ENCODE measurements at places on chromosomes 3 and 15.
A peak's percentile ranks its signal among the peaks of the same experiment; 100 is the strongest.

GRCh38 chr3:30289766-30290165 is 316.6 kb upstream of the TGFBR2 start:
- no peak for DNase-seq

DNA sequence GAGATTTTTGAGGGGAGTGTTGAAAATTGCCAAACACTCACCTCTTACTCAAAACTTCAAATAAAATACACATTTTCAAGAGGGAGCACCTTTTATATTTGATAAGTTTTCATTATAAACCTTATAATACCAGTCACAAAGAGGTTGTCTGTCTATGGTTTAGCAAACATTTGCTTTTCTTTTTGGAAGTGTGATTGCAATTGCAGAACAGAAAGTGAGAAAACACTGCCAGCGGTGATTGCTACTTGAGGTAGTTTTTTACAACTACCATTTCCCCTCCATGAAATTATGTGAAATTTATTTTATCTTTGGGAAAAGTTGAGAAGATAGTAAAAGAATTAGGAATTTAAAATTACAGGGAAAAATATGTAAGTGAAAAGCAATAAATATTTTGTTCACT is 20.1 kb downstream of the DIPK2A start:
- no peak for DNase-seq

- no peak for DNase-seq
Measured at GRCh38 chr3:70558956-70559355, 246.5 kb upstream of the MDFIC2 start.

DNA sequence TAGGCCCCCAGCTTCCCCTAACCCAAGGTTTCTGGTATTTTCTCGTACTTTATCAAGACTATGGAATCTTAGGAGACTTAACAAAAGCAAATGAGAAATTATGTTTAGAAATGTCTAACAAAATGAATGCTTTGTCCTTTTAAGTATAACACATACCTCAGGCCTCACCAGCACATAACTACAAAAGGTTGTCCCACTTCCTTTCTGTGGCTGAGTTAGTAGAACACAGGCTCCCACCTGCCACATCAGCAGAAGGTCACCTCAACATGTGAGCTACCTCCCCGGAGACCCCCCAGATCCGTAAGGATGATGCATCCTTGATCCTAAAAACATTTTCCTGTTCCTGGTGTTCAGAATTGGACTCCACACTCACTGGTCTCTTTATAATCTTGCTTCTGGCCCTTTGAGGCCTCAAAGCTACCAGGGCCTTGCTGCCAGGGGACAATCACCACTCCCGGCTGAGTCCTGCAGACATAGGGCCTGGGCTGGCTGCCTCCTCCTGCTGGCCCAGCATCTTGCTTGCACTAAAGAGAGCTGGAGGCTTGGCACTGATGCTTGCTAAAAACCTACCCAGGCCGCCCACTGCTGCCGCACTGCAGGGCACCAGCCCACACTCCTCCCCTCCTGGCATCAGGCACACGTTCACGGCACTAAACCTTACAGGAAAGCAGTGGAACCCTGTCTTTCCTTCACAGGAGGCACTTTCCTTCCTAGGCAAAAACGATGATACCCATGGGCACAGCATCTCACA is 2.9 kb downstream of the CCRL2 start:
- no peak for DNase-seq

GRCh38 chr3:19103510-19103909 is 44.8 kb upstream of the KCNH8 start:
- DNase-seq: no peak

- no peak for DNase-seq
Measured at GRCh38 chr3:18641916-18642315, 216.8 kb upstream of the SATB1 start.

DNA sequence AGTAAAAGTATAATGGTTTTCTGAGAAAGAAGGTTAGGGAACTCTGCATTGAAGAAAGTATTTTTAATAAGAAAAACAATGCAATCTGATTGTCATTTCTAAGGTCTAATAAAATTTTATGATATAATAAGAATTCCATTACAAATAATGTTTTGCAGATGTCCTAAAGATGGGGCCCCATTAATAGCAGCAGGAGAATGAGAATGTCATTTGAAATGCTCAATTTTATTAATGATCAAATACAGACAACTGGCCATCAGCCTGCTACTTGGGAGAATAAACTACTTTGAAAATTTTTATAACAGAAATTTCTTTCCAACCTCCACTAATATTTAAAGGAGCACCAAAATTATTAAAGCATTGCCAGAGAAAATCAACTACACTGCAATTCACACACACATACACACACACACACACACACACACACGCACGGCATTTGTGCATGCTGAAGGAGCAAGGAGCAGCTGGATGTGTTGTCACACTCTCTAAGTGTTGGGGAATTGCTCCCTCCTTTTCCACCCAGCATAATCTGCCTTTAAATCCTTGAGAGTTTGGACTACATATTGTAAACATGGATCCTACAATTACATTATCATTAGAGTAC is 109.5 kb downstream of the THRB start:
- DNase-seq: no peak

DNA sequence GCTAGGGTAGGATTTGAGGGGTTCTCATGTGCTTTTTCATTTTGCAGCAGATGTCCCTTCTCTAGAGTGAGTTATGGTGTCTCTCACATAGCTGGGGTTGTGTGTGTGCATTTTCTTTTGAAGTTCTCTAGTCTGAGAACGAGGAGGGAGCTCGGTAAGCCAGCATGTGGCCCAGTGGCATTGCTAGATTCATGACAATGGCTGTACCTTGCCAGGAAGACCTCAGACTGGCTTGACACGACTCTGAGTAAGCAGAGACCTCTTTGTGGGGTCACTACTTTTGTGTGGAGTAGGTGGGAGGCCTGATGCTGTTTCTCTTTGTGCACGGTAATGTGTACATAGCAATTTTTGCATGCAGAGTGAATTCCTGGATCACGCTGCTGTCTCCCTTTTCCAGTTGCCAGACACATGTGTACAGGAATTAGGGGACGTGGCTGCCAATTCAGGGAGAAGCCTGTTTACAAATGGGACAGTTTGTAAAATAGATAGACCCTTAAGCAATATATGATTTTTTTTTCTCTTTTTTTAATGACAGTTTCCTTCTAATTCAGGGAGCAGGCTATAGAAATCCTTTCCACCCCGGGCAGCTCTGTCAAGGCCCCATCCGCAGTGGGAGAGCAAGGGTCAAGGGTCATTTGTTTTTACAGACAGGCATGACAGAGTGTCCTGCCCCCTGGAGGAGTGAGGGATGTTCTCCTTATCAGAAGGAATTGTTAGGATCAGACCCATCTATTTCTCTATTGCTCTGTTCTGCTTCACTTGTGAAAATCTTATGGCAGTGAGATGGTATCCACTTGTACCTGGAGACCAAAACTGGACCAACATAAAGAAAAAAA is 4.6 kb downstream of the CACNA1D start:
- DNase-seq: no peak

DNA sequence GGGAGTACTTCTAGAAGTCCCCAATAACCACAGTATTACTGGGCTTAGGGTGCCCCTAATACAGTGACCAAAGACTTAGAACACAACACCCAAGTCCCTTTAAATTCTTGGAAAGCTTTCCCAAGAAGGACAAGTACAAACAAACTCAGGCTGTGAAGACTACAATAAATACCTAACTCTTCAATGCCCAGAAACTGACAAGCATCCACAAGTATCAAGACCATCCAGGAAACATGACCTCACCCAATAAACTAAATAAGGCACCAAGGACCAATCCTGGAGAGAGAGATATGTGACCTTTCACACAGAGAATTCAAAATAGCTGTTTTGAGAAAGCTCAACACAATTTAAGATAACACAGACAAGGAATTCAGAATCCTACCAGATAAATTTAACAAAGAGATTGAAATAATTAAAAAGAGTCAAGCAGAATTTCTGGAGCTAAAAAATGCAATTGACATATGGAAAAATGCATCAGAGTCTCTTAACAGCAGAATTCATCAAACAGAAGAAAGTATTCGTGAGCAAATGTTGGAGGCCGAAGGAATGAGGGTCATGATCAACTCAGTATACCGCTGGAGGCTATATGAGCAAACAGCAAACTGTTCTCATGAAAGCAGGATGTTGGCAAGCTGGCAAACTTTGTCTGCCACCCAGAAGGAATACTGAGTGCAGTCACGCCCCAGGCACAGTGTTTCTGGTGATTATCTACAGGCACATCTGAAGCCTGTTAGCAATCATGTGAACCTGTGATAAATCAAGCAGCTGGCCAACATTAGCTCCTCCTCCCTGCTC is 87.0 kb upstream of the NECTIN3 start:
- DNase-seq: no peak

DNA sequence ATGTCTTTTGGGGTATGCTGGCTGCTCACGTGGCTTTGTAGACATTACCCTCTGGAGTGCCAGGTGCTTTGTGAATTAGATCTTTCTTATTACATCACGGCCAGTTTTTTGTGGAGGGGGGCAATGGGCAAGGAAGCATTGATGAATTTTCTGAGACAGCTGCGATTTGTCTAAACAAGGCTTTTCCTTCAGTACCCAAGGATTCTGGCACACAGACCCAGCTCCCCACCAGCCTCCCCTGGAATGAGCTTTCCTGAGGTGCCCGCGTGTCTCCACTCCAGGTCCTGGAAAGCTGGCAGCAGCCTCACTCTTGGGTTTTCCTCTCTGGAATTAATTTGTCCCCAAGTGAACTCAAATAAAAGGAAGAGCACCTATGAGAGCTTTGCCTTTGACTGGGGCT is 157.6 kb upstream of the CTDSPL start:
- no peak for DNase-seq

DNA sequence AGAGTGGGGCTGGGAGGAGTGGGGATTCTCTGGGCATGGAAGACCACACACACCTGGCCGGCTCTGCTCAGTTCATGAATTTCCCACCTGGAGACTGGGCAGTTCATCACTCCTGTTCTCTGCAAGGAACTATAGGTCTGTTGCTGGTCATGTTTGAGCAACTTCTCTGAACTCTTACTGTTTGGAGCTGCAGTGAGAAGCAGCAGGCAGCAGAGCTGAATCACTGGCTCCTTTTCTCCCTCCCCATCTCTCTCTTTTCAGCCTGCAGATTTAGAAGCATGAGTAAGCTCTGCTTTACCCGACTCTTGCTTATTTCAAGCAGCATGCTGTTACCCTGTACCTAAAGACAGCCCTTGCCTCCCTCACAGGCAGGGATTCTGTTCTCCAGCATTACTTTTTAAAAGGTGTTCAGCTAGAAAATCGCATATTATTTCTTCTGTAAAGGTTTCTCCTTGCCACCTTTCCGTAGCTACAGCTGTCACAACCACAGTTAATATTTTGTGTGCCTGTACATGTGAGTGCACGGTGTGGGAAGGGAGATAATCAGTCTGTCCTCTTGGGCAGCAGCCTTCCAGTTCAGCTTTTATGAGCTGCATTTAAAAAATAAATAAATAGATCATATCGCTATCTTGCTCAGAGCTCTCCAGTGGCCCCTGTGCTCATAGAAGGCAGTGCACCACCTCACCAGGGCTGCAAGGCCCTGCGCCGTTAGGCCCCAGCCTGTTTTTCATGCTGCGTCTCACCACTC is 131.6 kb downstream of the CHCHD6 start:
- DNase-seq: peak; percentile 70

DNA sequence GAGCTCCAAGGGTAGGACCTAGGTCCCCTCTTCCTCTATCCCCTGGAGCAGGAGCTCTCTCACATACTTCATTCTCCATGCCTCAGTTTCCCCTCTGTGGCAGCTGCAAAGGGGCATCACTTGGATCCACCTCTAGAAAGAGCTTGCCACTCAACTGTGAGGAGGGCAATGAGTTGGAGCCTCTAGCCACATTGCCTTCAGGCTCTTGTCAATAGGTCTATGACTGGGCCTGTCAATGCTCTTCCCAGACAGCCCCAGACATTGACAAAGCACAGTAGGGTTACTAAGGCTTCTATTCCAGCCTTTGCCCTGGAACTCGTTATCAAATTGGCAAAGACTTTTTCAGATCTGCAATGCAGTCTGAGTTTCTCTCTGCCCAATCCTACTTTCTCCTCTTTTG is 4.4 kb upstream of the VIPR1 start:
- no peak for DNase-seq

- DNase-seq: no peak
Measured at GRCh38 chr3:17151598-17152373, 267.0 kb downstream of the PLCL2 start.

GRCh38 chr3:158731938-158732855 is at the start of gene RARRES1:
Gene RARRES1, minus strand, starts transcription at chr3:158732457. Its CDS starts 42 bp downstream, at chr3:158732415.
- peak; percentile 67 for DNase-seq

DNA sequence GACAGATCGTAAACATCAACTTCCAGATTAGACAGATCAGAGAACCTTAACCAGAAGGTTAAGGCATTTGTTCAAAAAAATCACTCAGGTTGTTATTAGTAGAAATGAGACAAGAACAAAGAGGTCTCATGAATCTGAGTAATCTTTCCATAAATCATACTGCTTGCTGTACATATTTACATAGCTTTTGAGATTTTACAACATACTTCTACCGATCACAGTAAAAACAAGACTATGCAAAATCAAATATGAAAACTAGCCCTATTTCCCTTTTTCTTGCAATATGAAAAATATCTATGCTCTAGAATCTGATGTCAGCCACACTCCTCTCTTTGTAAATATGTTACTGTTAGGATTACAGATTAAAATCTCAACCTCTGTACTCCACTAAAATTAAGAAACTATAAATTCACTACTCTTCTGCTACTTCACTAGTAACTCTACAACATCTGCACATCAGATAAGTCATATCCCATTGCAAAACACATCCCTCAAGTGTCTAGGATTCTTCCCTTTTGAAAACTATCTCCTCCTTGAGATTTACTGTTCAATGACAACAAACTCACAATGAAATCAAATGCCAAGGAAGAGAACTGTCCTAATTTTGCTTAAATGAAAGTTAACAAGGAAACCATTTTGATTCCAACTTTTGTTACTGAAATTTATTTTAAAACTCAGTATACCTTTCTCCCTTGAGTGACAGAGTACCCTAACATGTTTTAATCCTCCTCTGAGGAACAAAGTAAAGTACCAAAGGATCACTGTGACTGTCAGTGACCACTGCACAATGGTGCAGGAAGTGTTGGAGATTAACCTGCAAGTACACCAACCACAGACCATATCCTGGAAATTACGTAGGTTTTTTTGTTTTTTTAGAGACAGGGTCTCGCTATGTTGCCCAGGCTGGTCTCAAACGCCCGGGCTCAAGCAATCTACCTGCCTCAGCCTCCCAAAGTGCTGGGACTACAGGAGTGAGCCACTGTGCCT is 12.8 kb downstream of the DCUN1D1 start:
- DNase-seq: no peak

GRCh38 chr15:94383706-94384105 is 152.3 kb downstream of the MCTP2 start:
- peak; percentile 89 for DNase-seq
